HT1080 (cell line): ENCODE measurements at places on chromosomes 6 and 20. TPM values are rescaled to one million over a fixed set of nuclear protein-coding genes. Genes with fewer than 3 reads are reported as not detected.

Gene TAF11
- total RNA-seq = 20.0 and 27.2 TPM in 2 replicates

Gene NFYA
- total RNA-seq = 7.9 and 11.8 TPM in 2 replicates

Gene C20orf202
- total RNA-seq = not detected in 2 replicates

- peak; percentile 44 for DNase-seq
These were observed 38.6 kb downstream of the PREP start for GRCh38 chr6:105364243-105364642.

- no peak for DNase-seq
These were observed 417.6 kb downstream of the UTRN start for GRCh38 chr6:144702781-144703180.

- no peak for DNase-seq
These were observed 700.6 kb downstream of the HACE1 start for GRCh38 chr6:104159045-104159618.

DNA sequence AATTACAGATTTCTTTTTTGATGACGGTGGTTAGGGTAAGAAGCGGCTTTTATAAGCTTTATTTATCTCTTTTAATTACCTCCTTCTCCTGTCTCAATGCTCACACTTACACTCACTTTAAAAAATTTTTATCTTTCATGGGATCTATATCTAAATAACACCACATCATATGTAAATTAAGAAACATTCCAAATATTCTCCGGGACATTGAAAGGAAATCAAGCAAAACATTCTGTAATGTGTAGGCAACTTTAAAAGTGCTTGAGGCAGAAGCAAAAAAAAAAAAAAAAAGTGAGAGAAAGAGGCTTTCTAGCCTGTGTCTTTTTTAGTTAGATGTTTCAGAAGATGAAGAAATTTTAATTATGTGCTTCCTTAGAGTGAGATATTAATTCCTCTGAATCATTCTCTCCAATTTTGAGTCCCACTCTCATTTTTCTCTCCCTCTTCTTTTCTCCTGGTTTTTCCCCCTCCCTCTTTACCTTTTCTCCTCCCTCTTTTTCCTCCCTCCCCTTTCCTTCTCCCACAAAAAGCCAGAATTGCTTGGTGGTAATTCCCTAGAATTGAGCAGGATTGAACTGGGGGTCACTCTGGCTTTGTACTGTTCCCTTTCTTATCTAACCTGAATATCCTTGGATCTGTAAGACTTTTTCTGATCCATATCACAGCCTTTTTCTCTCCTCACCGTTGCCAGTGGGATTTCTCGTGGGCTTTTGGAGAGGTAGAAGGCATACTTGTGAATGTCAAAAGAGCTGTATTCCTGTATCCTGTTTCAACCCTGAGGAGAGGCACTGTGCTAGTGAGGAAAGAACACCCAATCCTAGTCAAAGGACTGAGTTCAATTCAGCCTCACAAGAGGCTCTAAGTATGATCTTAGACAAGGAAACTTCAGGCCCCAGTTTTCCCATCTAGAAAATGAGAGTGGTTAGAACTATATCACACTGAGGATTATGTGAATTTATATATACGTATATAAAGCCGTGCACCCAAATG lies 30.4 kb downstream of the KCNQ5 start:
- no peak for DNase-seq

DNA sequence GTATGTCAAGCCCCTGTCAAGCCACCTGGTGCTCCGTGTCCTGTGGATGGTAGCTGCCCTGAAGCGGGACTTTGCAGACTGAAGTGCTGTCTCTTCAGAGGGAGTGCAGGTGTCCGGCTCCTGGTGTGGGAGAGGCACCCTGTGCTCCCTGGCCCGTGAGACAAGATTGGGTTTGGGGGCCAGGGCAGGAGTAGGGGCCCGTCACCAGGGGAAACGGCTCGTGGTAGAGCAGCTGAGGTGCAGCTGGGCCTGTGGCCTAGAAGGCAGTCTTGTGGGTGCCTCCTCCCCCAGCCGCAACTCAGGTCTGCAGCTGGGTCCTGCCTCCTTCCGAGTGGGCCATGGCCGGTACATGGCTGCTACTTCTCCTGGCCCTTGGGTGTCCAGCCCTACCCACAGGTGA lies at the start of gene PTCRA:
Gene PTCRA (plus strand): TSS at position 322 of the 400 bp plus-strand sequence. CDS start 17 bp downstream, at position 339.
- no peak for DNase-seq
